ENCODE measurements at places on chromosomes 13 and 19.
A peak's percentile ranks its signal among the peaks of the same experiment; 100 is the strongest.

- DNase-seq: no peak
Measured at GRCh38 chr13:22489771-22490170, 691.0 kb upstream of the SGCG start.

DNA sequence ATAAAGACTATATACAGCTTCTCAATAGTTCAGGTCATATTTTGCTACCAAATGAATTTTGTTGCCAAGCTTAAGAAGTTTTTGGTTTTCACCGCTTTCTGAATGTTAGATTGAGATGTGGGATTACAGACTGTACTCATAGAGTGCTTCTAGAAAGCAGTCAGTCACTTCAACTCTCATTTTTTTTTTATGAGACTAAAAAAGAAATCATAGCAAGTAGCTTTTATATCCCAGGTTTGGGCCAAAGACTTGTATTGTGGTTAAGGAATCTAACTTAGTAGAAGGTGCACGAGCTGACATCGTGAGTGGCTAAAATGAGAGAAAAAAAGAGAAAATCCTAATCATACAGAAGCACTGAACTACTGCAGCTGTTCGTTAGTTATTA is 2.2 kb upstream of the USPL1 start:
- DNase-seq: no peak

DNA sequence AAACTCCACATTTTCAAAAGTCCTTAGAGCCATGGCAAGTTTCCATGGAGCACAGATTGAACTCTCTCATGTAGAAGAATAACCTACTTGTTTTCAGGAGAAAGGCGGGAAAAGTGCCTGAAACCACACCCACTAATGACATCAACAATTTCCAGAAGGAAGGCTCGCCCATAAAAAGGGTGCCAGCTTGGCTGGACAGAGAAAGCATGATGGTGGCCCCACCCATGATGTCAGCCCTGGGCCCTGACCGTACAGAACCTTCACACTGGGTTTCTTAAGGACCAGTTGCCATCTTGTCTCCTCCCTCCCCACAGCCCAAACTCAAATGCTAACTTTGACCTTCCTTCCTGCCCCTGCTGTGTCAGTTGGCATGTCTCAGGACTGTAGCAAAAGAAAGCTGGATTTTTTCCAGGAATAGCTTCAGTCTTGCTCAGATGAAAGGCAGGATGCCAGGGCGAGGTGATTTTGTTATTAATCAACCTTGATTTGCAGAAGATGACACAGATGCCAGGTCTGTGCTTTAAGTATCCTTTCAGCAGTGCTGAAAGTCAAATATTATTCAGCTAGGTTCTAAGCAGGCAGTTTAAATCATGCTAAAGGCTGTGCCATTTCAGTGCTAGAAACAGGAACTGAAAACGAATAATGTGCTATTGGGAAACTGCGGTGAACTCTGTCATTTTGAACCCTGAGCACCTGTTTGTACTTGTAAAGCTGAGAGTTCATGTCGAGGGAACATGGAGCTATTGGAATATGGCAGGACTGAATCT is 89.5 kb upstream of the RFC3 start:
- peak; percentile 46 for DNase-seq

- no peak for DNase-seq
Measured at GRCh38 chr19:38401148-38401547, 1.7 kb upstream of the FAM98C start.

- no peak for DNase-seq
Measured at GRCh38 chr13:92833071-92833470, 393.5 kb upstream of the GPC6 start.

GRCh38 chr13:77930430-77930829 is 11.8 kb upstream of the EDNRB start:
- no peak for DNase-seq

GRCh38 chr19:2529473-2529918 is 53.6 kb downstream of the GADD45B start:
- no peak for DNase-seq

GRCh38 chr13:23771956-23772355 is 117.2 kb downstream of the MIPEP start:
- DNase-seq: no peak

DNA sequence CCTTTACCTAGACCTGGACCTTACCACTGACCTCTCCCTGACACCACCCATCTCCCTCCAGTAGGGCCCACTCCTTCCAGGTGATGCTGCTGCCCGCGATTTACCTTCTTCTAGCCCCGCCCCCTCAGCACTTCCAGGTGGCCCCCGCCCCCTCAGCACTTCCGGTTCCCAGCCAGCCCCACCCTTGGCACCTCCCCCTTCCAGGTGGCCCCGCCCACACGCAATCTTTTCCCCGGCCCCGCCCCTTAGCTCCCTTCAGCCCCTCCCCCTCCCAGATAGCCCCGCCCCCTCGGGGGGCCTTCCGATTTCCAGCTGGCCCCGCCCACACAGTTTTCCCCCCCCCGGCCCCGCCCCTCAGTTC is 586 bp downstream of the LIG1 start:
- DNase-seq: peak; percentile 4

- DNase-seq: no peak
Measured at GRCh38 chr19:46951171-46951986, 68.3 kb upstream of the NPAS1 start.

DNA sequence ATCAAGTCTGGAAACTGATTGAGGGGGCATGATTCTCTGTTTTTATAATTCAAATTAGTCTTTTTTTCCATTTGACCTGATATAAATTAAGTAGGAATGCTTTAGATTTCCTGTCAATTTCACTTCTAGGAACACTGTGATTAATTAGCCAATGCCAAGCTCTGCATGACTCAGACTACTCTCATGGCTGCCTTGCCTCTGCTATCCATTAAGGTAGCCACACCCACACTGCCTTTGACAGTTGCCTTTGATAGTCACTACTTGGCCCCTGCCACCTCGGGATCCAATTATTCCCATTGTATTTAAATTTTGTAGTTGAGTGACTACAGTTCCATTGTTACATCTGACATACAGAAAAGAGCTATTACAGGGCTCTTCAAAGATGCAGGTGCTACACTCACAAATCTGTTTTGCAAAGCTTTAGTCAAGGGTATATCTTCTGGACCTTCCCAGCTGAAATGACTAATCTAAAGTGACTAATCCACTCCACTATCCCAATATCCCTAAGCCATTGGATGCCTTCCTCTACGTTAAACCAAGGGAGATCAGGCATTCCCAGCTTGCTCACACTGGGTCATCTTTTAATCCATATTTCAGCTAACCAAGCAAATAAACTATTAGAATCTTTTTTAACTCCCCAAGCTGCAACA is 1193.1 kb upstream of the MIR17HG start:
- DNase-seq: no peak

DNA sequence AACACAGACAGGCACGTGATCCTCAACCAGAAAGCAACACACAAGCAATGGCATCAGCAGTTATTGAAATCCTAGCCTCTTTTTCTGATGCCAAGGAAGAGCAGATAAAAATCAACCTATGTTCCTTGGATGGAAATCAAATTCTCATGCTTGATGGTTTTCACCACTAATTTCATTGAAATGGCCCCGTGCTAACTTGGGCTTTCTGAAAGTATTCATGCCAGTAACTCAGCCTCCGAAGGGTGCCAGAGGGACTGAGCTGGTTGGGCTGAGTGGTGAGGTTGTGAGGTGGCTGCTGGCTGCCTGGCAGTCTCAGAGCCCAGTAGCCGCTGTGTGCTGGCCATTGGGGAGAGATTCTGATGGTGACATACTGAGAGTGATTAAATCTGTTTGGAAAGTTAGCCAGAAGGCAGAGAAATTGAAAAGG is 309.3 kb downstream of the DCT start:
- peak; percentile 33 for DNase-seq

GRCh38 chr19:38267761-38268483 is 3.5 kb downstream of the SPINT2 start:
- no peak for DNase-seq

- DNase-seq: no peak
Measured at GRCh38 chr19:19382118-19382517, 23.4 kb upstream of the GATAD2A start.

DNA sequence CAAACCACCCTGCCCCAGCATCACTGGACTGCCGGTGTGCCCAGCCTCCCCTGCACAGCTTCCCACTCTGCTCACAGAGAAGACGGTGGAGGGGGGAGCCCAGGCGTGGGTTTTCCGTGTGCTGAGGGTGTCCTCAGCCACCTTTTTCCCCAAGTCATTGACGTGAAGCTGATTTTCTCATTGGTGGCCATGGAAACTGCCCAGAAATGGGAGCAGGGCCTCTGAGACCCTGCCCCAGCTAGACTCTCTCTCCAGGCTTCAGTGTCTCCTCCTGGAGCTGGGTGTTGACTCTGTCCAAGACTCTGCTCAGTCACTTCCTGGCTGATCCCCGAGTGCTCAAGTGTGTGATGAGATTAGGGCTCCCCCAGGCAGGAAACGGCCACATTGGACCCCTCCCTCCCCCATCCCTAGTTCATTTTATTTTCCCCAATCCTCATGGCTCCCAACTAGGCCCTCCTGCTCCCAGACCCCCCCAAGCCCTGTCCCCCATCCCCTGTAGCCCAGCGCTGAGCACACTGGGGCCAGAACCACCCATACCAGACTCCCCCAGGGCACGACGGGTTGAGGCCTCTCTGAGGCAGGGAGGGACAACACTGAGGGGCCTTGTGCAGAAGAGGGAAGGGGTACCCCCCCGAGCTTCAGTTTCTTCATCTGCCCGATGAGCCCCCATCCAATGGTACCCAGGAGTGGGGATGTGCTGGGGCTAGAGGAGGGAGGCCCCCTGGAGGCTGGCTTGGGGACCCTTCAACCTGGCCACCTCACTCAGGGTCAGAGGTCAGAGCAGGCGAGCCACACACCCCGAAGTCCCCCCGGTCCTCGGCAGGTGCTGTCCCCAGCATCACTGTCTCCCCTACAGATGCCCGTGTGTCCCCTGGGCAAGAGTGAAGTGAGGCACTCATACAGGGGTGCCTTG is 1.2 kb upstream of the F2RL3 start:
- no peak for DNase-seq

DNA sequence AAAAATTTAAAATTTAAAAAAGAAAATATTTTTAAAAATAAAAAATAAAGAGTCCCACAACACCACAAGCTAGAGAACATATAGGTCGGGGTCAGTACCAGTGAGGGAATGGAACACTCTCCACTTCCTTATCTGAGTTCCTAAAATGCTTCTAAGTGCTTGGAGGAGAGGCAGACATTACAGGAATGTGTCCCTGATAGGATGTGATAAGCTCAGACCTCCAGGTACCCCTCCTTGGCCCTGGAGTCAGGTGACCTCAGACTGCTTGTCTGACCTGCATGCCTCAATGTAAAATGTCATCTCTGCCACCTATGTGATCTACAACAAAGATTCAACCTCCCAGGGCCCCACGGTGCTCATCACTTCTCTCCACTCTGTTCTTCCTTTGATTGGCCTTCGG is 2.8 kb downstream of the ZNF814 start:
- no peak for DNase-seq

- DNase-seq: no peak
Measured at GRCh38 chr19:2461751-2462634, 5.2 kb upstream of the LMNB2 start.

GRCh38 chr13:81395368-81395767 is 1054.4 kb upstream of the SPRY2 start:
- DNase-seq: no peak

DNA sequence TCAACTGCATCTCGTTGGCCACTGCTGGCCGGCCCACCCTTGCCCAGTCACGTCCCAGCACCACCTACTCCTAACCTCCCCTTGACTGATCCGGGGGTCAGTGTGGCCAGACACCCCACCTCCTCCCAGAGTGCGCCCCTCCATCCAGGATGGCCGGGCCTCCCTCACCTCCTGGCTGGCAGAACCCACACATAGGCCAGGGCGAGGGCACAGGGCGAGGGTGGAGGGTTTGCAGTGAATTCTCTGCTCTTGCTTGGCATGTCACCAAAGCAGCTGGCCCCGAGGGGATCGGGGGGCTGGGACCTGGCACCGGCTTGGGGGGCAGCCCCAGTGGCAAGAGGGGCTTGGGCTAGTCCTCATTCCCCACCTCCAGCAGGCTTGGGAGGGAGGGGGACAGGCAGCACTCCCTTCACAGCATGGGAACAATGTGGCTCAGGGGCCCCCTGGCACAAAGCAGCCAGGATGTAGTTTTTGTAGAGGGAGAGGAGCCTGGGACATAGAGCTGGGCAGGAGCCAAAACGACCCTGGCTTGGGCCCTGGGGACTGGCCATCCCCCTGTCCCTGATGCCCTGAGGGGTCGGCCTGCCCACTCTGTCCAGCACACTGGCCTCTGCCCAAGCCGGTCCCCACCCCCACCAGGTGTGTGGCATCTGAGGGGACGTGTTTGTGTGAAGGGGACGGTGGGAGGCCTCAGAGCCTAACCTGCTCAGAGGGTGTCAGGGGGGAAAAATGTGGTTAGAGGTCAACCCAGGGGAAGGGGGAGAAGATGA is 28.5 kb upstream of the ASF1B start:
- DNase-seq: no peak

DNA sequence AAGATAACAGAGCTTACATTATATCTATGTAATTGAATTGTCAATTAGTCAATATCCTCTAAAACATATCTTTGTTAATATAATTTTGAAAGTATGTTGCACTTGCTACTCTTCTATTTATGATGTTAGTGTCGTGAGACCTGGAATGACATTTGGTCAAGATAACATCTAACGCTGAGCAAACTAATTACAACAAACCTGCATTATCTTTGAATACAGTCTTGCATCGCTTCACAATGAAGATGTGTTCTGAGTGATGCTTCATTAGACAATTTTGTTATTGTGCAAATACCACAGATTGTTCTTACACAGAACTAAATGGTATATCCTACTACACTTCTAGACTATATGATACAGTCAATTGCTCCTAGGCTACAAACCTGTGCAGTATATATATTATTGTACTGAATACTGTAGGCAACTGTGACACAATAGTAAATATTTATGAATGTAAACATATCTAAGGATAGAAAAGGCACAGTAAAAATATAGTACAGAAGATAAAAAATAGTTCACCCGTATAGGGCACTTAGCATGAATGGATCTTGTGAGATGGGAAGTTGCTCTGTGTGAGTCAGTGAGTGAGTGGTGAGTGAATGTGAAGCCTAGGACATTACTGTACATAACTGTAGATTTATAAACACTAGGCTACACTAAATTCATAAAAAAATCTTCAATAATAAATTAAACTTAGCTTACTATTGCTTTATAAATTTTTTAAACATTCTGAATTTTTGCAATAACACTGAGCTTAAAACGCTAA is 1773.8 kb downstream of the PCDH9 start:
- DNase-seq: no peak

GRCh38 chr13:37617173-37617572 is 18.6 kb upstream of the POSTN start:
- DNase-seq: no peak

DNA sequence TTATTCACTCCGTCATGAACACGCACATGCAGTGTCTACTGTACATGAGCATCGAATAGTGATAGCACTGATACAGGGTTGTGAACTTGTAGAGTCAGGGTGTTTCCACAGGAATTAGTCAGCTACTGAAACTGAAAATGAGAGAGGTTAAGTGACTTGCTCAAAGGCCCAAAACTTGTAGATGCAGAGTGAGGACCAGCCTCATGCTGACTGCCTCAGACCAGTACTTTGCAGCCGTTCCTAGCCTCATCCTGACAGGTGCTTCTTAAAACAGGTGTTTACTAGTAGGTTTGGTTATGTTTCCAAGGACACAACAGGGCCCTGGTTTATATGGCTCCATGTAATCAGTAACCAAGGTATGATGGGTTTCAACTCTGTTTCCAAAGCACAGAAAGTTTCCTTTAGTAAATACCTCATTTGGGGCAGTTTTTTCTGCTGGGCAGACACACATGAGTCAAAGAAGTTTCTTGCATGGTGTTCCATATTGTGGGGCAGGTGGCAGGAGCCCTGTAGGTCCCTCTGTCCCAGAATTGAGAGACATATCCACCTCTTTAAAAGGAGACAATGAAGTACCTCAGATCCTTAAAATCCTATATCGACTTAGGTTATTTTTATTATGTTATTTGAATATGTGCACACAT is 16.0 kb downstream of the FGF9 start:
- no peak for DNase-seq

Measured in pons (tissue), 1 donor.